ENCODE measurements at places on chromosomes 7 and 10.

GRCh38 chr7:154789404-154789803, 213.5 kb downstream of the PAXIP1 start:
- no peak for DNase-seq

- DNase-seq, result no peak
Measured at GRCh38 chr7:30348083-30348560, 63.7 kb downstream of the ZNRF2 start.

DNA sequence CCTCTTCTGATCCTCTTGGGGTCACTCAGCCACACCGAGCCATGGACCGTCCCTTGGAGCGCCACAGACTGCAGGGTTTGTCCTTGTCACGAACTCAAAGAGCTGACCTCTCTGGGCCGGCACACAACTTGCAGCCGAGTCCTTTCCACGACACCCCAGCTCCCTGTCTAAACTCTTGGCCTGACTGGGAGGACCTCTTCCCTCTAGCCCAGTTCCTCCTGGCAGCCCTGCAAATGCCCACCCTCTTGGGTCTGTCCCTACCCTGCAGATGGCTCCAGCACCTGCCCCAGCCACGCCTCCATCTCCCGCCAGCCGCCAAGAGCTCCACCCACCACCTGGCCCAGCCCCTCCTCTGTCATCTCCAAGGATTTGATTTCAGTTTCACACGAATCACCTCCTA, 339.2 kb downstream of the DNAJB6 start:
- DNase-seq, result no peak

GRCh38 chr10:114487815-114488536, 83.7 kb upstream of the AFAP1L2 start:
- DNase-seq, result no peak

DNA sequence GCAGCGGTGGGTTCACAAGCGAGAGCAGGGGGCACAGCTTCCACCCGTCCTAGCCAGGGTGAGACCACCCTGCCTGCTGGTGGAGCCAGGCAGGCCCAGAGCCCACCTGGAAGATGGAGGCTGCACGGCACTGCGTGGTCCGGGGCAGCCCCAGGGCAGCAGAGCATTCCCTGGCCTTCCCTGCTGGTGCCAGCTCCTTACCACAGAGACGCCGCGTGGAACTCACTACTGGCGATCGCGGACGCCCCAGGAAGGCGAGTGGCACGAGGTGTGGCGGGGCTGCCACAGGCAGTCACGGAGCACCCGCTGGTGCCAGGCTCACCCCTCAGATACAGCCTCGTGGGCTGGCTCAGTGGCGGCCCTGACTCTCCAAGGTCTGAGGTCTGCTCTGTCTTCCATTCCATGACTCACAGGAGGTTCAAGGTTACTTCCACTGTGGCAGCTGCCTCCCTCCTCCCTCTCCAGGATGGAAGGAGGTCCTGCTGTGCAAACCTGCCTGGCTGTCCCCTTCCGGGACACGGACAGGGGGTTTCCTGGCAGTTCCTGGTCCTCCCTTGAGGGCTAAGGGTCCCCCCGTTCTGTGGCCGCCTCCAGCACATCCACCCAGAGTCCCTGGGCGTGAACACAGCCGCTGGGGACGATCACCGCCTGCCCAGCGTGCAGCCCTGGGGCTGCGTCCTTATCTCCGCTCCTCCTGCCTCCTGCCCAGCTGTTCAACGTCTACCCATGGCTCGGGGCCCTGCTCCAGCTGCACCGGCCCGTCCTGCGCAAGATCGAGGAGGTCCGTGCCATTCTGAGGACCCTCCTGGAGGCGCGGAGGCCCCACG, 3.1 kb downstream of the CYP2W1 start:
- DNase-seq, result no peak

DNA sequence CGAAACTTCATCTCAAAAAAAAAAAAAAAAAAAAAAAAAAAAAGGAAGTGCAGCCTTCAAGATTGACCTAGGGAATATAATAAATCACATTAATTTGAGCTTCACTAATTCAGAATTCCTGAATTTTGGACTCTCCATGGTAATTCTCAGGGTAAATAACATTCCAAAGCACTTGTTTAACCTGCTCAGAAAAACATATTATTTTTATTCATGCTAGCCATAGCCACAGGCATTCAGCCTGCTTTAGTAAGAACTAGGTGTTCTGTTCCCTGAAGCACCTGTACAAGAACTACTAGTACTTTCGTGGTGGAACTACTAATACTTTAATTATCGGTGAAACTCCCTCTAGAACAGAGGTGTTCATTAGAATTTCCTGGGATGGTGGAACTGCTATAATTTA, 169.3 kb downstream of the RTKN2 start:
- DNase-seq, result no peak

All from NCI-H187 (cell line).